Cortex of kidney (tissue), 1 donor: ENCODE measurements at places on chromosomes 12 and 14.

DNA sequence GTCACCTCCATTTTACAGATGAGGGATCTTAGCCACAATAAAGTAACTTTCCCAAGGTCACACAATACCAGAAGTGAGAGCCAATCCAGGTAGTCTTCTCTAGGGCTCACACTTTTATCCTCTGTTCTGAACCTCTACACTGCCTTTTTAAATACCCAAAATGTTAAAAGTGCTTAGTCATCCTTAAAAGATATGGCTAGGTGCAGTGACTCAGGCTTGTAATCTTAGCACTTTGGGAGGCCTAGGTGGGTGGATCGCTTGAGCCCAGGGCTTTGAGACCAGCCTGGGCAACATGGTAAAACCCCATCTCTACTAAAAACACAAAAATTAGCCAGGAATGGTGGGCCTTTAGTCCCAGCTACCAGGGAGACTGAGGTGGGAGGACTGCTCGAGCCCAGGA lies 104.1 kb upstream of the PPP4R3A start:
- DNase-seq: no peak

DNA sequence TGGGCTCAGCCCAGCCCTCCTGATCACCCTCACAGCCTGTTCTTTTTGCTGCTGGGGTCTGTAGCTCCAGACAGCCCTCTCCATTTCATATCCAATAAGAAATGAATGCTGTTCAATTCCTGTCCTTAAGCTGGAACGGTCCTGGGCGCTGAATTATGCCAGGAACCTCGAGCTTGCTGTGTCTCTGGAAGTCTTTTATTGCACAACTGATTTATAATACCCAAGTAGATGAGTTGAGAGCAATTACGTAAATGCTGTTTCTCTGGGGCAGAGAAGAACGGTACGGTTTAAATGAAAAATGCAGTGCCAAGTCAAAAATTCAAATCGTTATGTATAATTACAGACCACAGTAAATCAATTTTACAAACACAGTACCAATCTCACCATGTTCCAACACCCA lies 161.0 kb downstream of the SAMD4A start:
- DNase-seq: no peak

DNA sequence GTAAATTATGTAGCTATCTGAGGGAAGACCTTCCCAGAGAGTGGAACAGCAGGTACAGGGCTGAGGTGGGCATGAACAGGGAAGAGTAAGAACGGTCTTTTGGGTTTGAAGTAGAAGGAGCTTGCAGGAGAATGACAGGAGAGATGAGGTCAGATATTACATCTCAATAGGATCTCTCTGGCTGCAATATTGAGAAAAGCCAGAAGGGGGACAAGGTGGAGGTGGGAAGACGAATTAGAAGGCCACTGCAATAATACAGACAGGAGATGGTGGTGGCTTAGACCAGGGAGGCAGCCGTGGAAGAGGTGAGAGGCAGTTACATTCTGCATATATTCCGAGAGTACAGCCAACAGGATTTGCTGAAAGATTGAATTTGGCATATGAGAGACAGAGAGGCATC lies 310.2 kb downstream of the APAF1 start:
- no peak for DNase-seq

DNA sequence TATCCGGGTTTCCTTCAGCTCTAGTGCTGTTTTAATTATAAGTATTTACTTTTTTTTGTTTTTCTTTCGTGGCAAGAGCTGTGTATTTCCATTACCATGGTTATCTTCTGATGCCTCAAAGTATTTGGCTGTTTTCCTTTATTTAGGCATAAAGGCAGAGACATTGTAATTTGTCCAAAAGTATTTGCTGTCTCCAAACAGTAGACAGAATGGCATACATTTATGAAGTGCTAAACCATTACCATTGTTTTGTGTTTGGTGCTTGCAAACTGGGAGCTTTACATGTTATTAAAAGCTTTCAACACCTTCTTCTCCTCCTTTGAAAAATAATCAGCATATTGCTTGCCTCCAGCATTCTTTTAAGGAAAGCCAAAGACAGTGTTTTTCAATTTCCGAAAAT lies 46.3 kb downstream of the FLRT2 start:
- no peak for DNase-seq

DNA sequence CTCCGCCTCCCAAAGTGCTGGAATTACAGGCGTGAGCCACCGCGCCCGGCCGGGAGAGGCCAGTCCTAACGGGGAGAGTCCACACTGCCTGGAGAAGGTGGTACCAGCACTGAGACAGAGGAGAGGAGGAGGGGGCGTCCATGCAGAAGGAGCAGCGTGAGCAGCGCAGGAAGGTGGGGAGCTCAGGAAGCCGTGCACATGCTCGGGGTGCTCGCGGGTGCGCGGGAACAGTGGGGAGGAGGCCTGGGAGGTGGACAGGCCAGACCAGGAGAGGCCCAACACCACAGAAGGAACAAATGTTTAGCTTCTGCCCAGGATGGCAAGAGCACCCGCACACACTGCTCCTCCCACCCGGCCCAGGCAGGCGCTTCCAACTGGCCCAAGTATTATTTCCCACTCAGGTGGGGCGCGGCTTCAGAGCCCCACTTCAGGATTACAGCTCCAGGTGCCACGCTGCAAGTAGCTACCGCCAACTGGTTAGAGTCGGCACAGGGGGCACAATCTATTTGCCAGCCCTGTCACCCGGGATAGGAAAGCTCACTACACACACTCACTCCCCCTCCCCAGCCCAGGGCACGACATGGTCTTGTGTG lies 80.8 kb upstream of the BCL11B start:
- no peak for DNase-seq

DNA sequence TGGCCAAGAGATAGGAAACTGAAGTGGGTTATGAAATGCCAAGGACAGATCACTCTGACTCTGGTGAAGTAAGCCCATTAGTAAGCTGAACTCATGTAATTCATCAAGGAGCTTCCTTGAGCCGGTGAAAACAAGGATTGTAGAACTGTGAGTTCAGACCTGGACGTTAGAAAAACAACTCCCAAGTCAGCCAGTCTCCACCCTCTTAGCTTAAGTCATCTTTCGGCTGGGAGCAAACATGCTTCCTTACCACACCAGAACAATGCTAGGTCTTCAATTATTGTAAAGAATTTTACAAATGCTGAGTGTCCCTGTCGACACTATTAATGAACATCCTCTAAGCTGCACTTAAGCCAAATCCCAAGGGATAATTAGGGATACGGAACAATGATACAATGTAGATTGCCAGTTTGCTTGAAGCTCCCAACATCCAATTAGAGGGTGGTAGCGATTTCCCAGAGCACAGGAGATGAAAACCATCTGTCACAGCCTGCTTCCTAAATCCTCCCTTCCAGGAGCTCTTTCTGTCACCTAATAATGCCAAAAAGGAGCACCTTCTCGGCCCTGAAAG lies 45.7 kb upstream of the VASH1 start:
- no peak for DNase-seq

DNA sequence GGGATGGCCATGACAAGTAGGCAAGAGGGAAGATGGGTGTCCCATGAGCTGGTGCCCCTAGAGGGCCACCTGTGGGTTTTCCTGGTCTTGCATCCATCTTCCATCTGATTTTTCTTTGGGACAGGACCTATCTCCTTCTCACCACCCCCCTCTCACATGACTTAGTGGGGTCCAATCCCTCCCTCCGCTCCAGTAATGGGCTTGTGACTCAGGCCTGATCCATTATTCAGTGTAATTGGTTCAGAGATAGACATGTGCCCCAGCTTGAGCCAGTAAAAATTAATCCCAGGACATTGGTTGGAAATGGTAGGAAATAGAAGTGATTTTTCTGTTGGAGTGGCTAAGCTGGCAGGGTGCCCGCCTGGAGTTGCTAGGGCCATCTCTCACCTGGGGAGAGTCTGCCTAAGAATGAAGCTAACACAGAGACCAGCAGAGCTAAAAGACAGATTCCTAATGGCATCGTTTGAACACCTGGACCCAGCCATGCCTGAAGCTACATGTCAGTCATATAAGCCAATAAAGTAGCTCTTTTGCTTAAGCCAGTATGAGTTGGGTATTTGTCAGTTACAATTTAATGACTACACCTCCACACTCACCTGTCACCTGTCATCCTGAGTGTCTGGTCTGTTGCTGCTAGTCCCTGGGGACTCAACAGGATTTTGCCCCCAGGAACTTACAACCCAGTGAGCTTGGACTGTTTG lies 14.7 kb downstream of the RASAL1 start:
- no peak for DNase-seq

- no peak for DNase-seq
Observed at GRCh38 chr14:92387578-92387977, 64.6 kb downstream of the SLC24A4 start.

DNA sequence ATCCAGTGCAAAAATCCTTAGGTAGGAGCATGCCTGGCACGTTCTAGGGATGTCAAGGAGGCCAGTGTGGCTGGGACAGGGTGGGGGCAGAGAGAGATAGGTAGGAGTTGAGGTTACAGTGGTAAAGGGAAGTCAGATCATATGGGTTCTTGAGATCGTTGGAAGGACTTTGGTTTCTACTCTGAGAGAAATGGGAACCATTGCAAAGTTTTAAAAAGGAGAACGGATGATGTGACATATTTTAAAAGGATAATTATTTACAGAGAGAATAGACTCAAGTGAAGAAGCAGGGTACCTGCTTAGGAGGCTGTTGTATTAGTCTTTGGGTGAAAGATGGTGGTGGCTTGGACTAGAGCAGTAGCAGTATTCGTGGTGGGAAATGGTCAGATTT lies 47.6 kb upstream of the ATP2B1 start:
- DNase-seq: no peak

DNA sequence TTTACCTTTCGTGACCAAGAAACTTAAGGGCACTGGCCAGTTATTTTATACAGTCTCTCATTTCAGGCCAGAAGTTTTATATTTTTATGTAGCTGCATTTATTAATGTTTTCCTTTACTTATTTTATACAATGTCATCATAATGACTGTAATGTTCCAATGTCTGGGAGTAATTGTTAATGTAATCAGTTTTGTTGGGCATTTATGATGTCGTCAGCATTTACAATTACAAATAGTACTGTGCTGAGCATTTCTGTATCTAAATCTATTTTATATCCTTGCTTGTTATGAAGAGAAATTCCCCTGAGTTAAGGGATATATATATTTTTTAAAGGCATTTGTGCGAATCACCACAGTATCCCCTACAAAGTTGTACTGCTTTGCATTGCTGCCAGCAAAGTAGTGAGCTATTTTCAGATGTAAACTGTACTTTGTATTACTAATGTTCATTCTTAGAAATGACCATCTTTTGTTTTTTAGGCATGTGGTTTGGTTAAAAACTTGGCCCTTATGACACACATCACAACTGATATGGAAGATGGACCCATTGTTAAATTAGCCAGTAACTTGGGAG lies 74.4 kb downstream of the POLR3B start:
- no peak for DNase-seq

GRCh38 chr12:3882896-3883564 lies 9.8 kb upstream of the PARP11 start:
- DNase-seq: no peak

- DNase-seq: no peak
Observed at GRCh38 chr14:61972711-61973110, 210.5 kb downstream of the SNAPC1 start.

DNA sequence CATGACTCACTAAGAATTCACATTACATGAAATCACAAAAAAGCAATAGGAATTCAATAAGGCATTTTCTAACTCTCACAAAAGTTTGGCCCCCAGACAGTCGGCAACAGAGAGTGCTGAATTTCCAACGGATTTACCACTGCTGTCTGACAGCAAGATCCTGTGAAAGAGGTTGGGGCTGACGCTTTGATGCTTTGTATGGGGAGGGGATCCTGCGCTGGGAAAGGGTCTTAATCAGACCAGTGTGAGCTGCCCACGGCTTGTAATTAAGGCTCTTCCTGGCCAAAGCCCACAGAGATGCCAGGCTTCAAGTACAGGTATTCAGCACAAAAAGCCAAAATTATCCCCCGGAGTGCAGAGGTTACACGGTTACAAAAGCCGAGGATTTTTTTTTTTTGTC lies 66.8 kb upstream of the TMCC3 start:
- DNase-seq: no peak

- no peak for DNase-seq
Observed at GRCh38 chr12:30974746-30975500, 48.4 kb downstream of the TSPAN11 start.

- DNase-seq: no peak
Observed at GRCh38 chr14:100374270-100374669, 51.1 kb downstream of the SLC25A47 start.

DNA sequence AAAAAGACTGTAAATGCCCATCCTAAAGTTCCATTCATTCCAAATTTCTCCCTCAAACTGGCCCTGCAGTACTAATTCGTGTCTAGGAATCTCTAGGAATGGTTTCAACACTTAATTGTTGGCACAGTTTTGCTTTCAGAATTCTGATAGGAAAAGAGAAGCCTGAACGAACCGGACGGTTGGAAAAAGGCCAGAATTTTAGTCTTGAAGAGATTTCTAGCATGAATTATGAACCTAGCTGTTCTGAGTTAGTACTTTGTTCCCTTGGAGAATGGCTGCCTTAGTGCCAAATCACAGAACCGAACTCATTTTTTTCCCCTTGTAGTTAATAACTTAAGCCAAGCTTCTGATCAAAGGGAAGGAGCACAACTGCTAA lies 262.6 kb downstream of the ADAMTS20 start:
- DNase-seq: no peak

DNA sequence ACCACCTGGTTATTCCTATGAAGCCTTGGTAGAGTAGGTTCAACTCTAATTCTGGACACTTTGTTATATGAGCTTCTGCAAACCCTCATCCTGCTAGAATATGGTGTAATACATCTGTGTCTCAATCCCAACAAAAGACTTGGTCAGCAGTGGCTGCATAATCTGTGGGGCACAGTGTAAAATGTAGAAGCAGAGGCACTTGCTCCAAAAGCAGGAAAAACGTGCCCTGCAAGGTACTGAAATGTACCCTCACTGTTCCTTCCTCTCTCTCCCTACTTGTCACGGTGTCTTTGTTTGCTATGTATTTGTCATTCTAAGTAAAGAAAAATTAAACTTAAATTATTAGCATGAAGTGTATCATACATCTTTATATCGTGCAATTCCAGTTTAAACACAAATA lies 267.9 kb downstream of the BCL11B start:
- no peak for DNase-seq

GRCh38 chr12:8658346-8658745 lies 4.3 kb downstream of the MFAP5 start:
- no peak for DNase-seq

GRCh38 chr14:21311614-21312013 lies 31.7 kb downstream of the RPGRIP1 start:
- DNase-seq: no peak

DNA sequence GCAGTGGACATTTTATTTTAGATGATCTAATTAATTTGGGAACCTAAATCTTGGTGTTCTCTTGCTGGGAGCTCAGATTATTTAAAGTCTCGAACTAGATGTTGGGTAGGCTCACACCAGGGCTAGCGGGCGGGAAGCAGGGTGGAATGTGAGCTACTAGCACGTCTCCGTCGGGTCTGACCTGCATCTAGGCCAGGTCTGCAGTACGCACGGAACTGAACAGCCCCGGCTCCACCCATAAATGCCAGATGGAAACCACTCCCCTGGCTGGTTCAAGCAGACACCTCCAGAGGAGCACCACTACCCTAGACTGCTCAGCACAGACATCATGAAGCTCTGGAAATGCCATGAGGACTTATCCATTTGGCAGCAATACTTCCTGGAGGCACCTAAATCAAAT lies 10.3 kb downstream of the ZNF605 start:
- no peak for DNase-seq
